Suppressor macrophage treated with lipopolysaccharide for 4 hours (primary cell): ENCODE measurements at places on chromosomes 4 and X.

DNA sequence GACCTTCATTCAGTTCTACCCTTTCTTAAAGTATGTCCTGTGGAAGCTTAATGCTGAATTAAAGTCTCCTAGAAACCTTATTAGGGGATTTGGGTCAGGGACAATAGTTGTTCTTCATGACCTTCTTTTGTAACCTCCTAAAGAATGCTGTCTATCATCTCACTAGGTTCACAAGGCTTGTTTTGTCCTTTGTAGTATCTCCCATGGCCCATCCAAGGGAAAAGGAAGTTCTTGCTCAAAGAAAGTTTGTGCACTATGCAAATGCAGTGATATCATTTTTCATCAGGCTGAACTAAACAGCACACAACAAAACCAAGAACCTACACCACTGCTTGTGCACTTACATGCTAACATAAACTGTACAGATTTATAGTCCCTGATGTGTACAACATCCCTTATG, 46.6 kb upstream of the PGM2 start:
- no peak for DNase-seq

DNA sequence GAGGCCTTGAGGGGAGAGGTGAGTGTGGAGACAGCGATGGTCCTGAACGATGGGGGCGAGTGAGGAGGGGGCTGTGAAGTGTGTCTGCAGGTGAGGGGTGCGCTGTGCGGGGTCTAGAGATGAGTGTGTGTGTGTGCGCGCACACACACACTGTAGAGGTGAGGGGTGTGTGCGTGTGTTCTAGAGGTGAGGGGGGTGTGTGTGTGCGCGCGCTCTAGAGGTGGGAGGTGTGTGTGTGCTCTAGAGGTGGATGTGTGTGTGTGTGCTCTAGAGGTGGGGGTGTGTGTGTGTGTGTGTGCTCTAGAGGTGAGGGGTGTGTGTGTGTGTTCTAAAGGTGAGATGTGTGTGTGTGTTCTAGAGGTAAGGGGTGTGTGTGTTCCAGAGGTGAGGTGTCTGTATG, 574 bp downstream of the BST1 start:
- DNase-seq = no peak

DNA sequence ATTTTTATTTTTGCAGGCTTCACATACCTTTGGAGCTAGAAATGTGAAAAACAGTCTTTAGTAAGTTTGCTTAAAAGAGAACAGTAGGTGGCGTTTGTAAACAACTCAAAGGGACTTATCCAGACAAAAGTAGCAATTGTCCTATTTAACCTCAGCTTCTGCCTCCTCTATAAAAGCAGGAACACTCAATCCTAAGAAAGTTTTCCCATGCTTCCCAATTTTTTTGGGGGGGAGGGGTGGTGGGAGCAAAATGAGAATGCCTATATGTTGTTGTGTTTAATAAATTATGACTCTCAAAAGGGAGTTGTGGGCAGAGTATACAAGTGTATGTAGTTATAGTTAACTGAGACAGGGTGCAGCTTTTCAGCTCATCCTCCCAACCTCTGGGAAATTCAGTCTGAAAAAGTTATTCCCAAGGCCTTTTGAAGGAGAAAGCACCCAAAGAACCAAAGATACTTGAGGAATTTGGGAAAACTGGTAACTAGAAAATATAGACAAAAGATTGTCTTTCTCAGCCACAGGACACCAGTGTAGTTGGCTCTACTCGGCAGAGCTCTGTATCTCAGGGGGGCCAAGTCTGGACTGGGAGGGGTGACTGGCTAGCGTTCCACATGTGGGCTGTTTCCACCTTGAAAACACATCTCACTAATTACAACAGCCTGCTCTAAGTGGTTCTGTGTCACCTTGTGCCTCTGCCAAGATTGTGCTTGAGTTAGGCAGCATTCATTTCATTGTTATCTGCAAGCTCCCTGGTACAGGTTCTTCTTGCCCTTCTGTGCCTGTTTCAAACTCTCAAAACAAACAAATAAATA, 2.8 kb downstream of the SFRP2 start:
- DNase-seq = peak; percentile 32

- no peak for DNase-seq
These were observed 592.5 kb downstream of the PCDH18 start for GRCh38 chr4:136939781-136940180.

DNA sequence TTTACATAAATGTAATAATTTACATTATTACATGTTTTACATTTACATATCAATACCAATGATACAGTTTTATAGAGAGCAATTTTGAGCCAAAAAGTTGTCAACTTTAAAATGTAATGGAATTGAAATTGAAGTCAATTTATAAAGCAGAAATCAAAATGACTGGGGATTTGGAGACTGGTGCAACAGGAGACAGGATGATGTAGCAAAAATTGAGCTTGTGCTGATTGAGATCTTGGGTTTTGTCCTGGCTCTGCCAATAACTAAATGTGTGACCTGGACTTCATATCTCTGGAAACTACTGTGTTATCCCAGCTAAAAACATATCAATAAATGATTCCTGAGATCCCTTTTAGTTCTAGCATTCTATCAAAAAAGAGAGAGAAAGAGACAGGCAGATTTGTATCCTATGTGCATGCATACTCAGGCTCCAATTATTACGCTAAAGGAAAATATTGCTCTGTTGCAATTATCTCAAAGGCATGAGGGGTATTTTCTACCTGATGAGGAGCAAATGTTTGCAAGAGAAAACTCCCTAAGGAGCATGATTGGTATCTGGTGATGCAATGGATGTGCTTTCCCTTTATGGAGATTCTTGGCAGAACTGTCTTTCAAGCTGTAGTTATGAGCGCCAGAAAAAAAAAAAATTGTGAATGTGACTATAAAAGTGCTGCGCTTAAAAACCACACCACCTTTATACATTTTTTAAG, 14.7 kb downstream of the EXOC1L start:
- DNase-seq = no peak

DNA sequence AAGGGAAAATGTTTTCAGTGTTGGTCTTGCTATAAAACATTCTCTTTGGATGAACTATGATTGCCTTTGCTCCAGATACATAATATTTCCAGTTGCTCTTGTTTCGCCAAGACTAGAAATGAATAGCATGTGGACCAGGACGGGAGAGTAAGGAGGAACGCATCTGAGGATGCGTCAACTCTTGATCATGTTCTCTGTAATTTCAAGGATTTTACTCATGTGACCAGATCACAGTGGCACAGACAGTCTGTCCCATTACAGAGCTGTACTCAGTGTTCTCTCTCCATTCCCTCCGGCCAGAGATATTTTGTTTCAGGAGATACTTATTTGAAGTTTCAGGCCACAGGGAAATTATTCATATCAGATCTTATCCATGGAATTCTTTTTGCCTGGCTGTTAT, 266.6 kb downstream of the MID1IP1 start:
- DNase-seq = no peak
